ENCODE measurements at places on chromosomes 6 and 20.

DNA sequence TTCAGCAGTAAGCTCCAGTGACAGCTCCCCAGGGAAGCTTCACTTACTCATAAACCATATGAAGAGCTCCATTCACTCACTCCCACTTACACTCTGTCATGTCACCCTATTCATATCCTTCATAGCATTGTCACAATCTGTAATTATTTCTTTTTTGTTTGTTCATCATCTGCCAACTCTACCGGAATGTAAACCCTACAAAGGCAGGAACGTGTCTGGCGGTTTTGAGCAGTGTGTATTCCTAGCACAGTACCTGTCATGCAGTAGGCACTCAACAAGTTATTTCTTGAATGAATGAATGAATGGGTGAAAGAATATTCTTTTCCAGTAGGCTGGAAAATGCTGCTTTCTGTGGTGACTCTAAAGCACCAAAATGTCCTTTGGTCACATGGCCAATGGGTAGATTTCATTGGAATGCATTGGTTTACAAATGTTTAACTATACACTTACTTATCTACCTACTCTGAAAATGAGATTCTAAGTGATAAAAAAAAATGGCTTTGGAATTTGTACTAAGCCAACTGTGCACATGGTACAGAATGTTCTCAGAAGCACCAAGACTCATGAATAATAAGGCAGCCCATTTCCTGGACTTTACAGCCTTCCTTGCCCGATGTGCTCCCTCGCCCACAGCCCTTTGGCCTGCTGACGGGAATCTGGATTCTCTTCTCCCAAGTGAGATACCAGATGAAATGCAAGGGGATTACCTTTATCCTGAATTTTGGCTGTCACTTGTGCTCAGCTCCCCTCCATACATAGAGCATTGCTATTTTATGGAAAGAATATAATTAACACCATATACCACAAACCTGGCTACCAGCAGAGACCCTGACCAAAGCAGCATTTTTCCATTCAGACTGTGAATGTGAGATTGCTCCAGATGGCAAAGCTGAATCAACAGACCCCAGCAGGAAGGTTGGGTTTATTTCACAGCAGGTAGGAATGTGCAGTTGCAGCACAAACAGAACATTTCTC is 273.3 kb downstream of the ALDH8A1 start:
- DNase-seq, result no peak

DNA sequence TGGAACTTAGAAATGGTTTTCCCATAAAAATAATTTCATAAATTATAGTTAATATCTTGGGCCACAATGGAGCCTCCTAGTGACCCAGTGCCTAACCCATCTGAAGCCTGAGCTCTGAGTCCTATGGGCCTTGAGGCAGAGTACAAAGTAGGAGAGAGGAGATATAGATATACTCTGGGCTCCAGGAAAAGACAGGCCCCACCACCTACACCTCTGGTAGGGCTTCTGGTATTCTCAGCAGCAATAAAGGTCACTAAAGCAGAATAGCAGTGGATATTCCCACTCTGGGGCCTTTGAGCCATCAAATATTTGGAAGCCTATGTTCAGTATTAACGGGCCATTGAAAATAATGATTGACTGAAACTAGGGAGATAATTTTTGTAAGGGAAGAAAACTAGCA is 24.1 kb downstream of the CYP39A1 start:
- no peak for DNase-seq

DNA sequence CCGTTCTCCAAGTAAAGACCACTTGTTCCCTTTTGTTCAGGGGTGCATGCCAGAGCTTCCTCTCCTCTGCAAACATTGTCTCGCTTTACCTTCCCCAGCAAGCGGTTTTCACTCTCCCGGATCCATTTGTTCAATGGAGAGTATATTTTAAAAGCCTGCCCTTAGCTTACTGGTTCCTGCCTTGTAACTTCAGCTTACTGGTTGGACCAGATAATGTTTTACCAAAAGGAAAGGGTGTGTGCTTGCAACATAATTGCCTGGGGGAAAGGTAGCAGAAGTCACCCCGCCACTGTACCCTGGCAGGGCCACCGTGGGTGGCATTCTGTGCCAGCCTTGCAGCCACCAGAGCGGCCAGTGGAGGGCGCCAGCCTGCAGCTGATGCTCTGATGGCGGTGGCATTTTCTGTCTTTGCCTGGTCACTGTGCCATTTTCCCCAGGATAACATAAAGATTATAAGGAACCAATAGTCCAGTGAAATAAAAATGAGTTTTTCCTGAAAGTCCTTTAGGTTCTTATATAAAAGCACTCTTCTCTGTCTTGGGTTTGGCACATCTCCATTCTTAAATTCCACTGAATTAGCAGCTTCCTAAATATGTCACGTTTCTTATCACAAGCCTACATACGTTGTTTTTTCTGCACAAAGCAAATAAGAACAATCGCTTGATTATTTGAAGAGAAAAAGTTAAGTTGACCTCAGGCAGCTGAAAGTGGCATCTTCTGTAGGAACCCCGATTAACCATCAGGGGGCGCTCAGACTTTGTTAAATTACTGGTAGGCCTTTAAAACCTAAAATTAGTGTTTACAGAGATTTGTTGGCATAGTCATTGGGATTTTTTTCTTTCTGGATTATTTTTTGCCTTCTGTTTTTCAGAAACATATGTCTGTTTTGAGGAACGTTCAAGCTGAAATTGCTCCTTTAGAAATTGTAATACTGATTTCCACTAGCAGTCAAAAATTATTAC is 67.4 kb upstream of the XRN2 start:
- DNase-seq, result peak; percentile 24

DNA sequence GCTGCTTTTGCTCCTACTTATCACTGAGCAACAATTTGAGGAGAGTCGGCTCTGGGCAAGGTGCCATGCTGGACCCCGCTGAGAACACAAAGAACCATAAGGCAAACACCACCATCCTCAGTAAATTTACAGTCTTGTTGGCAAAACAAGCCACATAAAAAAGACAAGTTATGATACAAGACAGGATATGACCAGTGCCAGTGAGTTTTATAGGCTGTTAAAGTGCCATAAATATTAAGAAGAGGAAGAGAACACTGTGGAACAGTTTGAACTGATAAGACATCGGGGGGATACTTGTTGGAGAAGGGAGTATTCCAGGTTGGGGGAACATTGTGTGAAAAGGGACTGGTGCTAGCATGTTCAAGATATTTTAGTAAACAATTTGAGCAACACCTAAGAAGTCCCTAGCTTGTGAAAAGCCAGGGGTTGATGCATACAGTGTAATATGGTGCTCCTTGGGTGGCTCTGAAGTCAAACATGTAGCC is 25.3 kb upstream of the RIPOR2 start:
- DNase-seq, result no peak

DNA sequence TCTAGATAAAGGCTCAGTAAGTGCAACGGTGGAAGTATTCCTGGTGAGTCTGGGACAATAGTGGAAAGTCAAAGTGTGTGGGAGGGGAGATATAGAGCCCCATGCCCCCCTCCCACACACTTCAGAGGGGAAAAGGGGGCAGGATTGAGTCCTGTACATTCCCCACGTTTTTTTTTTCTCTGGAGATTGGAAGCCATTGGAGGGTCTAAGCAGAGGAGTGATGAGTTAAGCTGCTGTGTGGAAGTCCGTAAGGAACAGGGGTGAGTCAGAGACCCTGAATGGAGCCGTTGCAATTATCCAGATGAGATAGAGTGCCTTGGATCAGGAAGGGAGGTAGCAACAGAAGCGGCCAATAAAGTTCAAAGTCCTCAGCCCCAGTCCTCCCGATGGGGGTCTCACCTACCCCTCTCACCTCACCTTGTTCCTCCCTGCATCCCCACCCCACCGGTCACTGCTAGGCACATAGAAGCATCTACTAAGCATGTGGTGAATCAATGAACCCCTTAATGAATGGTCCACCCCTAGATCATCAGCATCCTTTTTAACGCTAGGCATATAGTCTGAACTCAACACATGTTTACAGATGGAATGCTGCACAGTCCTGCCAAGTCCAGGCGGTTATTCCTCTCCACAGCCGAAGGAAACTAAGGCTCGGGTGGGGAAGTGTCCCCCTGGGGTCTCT is 662 bp upstream of the SLC9A8 start:
- DNase-seq, result no peak

- no peak for DNase-seq
Observed at GRCh38 chr6:52519618-52520017, 57.2 kb downstream of the TRAM2 start.

DNA sequence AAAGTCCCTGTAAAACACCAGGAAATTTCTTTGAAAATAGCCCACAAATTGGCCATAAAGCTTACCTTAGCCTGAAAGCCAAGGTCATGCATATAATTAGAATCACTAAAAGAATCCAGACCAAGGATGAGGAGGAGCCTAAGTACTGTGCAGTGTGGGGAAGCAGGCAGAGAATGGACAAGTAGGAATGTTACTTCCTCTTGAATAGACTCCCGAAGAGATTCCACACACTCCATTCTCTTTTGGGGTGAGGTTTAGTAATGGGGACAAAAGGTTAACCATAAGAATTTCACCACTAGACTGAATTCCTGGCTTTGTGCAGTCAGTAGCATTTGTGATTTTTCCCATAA is 27.5 kb upstream of the MARCKS start:
- no peak for DNase-seq

GRCh38 chr6:14790976-14791375 is 454.9 kb upstream of the JARID2 start:
- DNase-seq, result no peak

DNA sequence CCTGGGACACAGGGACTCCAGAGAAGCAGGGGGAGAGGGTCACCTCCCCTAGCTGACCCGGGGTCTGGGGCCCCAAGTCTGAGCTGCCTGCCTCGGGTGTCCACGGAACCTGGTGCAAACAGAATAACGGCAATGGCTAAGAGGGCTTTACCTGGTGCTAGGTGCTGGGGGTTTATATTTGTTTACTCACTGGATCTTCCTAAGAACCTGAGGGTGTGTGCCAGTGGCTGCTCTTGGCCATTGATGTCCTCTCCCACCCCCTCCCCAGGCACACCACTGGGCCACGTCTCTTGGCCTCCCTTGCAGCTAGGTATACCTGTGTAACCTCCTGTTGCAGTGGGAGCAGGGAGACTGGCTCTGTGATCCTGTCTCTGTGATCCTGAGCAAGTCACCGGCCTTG is 157.9 kb upstream of the MLN start:
- no peak for DNase-seq

DNA sequence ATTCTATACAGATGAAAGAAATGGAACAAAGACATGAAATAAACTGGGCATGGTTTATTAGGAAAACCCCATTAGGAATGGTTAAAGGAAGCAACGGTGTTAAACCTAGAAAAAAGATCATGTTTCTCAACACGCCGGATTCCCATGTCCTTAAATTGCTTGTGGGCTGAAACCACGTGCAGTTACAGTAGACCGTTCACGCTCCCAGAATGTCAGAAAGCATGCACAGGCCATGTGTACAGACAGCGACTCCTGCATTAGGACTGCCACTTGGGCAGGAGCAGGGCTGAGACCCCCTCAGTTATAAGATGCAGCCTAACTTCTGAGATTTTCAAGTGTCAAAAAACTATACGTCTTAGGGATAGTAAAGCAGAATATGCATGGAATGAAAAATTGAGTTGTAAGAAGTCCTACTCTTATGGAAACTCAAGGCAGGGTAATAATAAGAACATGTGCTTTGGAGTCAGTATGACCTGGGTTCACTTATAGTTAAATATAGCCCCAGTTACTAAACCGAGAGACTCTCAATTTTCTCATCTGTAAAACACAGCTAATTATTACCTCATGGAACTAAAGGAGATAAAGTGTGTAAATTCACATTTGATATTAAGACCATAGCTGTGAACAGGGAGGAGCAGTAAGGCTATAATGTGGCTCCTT is 174.0 kb upstream of the UST start:
- no peak for DNase-seq

GRCh38 chr6:162271922-162272321 is 455.6 kb downstream of the PRKN start:
- DNase-seq, result no peak

DNA sequence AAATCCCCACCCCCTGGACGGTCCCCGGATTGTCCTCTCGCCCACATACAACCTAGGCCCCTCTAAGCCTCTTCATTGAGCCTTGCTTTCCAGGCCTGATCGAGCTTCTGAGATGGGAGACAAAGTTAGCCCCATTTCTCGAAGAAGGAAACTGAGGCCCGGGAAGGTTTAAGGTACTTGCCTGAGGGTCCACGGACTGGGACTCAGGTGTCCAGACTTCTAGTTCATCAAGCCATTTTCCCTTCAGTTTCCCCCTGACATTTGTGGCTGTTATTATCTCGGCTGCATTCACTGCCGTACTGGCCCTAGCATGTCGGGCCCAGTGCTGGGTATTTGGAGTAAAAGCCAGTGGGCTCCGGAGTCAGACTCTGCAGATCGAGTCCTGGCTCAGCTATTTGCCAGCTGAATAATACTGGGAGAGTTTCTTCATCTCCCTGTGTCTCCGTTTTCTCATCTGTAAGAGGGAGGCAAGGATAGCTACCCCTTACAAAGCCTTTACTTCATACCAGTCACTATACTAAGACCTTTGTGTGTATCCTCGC is 633 bp downstream of the RPRD1B start:
- no peak for DNase-seq

DNA sequence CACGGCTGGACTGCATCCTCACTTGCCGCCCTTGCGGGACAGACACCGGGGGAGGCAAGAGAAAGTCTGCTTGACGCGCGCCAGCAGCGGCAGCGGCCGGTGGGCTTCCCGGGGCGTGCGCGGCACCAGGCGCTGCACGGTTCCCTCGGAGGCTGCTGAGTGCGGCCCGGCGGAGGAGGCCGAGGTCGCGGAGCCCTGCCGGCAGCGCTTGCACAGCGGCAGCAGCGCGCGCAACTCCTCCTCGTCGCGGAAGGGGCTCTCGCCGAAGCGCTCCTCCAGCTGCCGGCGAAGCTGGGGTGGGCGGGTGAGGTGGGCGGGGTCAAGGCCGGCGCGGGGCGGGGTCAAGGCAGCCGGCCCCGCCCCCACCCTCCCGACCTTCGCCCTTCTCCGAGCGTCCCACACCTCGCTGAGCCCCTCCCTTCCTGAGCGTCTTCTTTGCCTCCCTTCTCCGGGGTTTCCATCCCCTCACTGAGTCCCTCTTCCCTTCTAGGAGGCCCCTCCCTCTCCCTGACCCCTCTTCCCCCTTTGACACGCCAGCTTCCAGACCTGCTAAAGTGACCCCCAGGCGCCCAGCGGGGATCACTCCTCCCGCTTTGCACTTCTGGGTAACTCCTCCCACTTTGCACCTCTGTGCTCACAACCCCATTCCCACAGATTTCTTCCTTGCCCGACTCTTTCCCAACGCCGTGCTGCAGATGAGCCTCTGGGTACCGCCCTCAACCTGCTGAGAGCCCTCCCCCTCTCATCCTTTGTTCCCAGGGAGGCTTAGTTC is 8.8 kb downstream of the DUSP15 start:
- peak; percentile 22 for DNase-seq

- no peak for DNase-seq
Observed at GRCh38 chr6:110432285-110432900, 17.0 kb upstream of the DDO start.

- DNase-seq, result no peak
Observed at GRCh38 chr20:63692436-63693082, 3.9 kb upstream of the TNFRSF6B start.

DNA sequence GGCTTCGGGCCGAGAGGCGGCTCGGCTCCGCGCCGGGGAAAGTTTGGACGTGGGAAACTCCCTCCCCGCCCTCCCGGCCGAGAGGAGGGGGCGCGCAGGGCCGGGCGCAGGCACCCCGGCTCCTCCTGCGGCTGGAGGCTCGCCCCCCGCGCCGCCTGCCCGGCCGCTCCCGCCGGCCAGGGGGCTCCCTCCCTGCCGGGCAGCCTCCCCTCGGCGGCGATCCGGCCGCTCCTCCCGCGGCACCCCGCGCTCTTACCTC is 370 bp downstream of the CDH22 start:
- no peak for DNase-seq

- no peak for DNase-seq
Observed at GRCh38 chr20:3465301-3465700, 5.5 kb upstream of the ATRN start.

GRCh38 chr6:40630051-40630450 is 42.9 kb upstream of the LRFN2 start:
- DNase-seq, result no peak
